ENCODE measurements at places on chromosomes 1 and 21. TPM values are rescaled to one million over a fixed set of nuclear protein-coding genes. Genes with fewer than 3 reads are reported as not detected.

GRCh38 chr1:32336963-32337675 is 1.1 kb upstream of the MARCKSL1 start:
- no peak for DNase-seq

GRCh38 chr1:1129381-1129821 is 13.5 kb upstream of the C1orf159 start:
- no peak for DNase-seq

DNA sequence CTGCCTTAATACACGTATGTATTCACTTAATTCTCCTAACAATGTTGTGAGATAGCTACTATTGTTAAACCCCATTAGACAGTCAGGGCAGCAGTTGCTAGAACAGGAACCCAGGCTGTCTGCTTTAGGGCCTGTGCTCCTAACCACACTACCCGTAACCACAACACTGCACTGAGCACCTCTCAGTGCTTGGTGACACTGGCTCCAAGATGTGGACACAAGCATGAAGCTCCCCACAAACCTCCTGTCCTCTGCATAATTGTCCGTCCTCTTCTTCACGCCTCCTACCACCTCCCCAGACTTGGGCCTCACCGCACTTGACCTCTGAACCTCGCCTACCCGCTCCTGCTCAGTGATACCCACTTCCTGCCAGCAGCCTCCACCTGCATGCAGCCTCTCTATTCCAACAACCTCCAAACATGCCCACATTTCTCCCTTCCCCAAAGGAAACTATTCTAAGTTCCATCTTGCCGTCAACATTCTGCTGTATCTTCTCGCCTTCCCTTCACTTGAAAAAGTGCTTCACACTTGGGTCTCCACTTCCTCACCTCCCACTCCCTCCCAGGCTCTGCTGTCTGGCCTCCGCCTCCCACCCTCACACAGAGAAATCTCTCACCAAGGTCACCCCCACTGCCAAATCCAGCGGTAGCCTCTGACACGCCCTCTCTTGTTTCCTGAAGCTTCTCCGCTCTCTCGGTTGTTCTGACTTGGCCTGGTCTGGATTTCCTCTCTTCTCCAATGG is 14.6 kb upstream of the AHDC1 start:
- DNase-seq = no peak

- DNase-seq = no peak
Observed at GRCh38 chr1:39413902-39414528, 77.4 kb upstream of the BMP8A start.

The OR2M3 gene
- not detected for total RNA-seq

DNA sequence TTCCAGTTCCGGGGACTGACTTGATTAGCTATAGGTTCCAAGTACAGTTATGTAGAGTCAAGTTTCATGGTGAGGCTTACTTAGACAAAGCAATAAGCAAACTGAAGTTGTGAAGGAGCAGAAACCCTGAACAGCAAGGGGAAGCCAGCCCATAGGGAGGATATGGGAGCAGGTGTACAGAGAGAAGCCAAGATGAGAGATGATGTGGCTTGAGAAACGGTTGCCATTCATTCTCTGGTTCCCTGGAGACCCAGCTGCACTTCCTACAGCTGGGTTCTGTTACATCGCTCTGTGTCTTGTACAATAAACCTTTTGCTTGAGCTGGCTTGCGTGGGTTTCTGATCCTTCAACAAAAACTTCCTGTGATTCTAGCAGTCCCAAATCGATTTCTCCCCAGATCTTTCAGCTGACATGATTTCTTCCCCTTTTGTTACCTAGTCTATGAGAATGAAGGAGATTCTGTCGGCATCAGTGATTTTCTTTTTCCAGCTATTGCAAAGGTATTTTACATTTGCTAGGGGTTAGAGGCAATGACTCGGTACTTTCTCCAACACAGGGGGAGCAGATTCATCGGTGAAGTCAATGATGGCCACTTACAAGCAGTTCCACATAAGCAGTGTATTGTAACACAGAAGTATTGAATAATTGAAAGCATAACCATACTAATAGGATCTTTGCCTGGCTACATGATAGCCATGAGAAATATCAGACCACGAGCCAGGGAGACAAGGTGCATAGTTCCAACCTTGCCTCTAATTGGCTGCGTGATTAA is 67.3 kb downstream of the URB2 start:
- DNase-seq = no peak

GRCh38 chr1:17569200-17570139 is 30.0 kb downstream of the ARHGEF10L start:
- no peak for DNase-seq

GRCh38 chr1:227889863-227890405 is 57.8 kb downstream of the WNT9A start:
- DNase-seq = no peak

GRCh38 chr1:83676106-83676505 is 322.8 kb downstream of the TTLL7 start:
- no peak for DNase-seq

GRCh38 chr21:14259747-14260146 is 43.8 kb downstream of the RBM11 start:
- DNase-seq = no peak

DNA sequence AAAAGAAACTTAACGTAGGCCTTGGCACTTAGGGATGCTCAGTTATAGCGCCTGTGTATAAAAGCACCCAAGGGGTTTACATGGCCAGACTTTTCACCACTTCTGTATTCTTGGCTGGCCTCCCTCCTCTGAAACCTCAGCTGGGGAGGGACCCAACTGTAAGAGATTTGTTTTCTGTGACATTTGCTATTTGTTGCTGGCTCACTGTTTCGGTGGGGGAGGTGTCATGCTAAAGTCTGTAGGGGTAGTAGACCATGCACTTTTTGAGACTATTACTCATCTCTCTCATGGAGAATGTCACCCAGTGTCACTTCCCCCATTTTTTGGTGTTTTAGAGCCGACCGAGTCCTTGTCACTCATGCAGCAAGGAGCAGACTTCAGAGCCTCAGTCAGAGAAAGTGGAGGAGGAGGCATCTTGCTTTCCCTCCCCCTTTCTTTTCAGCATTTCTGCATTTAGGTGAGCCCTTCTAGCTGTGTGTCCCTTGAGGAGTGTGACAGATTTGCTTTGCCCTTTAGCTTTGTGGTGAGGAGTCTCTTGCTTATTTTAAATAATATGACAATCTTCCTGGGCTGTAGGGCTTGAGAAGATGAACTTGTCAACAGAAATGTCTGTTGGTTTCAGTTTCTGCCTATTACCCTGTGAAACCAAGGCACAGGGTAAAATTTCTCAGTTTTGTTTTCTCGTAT is 160.1 kb downstream of the FASLG start:
- DNase-seq = no peak

The RIMS3 gene
- 14.2 TPM for total RNA-seq

- DNase-seq = no peak
Observed at GRCh38 chr21:35585878-35586277, 474.4 kb downstream of the SETD4 start.

The PLA2G4A gene
- 0.39 TPM for total RNA-seq

DNA sequence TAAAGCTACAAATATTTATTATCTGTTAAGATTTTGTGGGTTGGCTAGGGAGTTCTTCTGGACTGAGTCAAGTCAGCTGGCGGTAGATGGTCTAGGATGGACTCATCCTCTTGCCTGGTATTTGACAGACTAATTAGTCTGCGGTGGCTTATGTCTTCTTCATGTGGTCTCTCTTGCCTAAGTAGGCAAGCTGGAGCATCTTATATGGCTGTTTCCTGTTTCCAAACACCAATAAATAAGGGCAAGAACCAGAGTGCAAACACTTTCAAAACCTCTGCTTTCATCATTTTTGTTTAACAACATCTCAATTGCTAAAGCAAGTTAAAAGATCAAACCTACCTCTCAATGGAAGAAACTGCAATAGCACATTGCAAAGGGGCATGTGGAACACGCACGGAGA is 484.8 kb downstream of the PTPRC start:
- no peak for DNase-seq

DNA sequence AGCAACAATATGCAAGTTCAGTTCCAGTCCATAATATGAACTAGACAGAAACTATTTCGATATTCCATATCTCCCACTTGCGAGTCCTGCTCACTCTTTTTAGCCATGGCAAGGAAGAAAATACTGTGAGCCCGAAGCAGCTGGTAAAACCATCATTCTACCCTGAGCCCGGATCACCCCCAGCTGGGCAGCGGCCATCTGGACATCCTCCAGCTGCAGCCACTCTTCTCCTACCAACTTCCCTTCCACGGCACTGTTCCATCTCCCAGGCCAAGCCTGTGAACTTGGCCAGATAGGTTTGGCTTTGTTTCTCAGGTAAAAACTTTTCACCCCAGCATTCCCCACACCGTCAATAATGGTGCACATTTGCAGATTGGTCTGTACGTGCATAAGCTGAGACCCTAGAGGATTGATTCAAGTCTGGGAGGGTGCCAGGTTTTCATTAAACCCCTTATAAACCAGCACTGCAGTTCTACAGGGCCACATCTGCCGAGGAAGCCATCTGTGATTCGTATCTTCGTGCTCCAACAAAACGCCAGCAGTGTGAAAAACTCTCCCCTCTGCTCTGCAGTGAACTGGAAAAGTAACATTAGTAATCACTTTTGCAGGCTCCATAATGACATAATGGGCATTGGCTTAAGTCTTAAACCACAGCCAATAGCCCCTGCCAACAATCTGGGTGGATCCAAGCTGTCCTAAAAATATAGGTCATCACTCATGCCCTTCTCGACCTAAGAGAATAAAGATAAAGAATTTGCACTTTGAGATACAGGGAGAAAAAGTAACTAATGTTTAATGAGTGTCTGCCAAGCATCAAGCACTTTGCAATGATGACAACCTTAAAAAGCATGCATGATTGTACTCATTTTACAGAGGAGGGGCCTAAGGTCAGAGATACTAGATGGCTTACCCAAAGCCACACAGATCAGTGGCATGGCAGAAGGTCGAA is 205.1 kb downstream of the PLPP3 start:
- DNase-seq = no peak

The CHODL gene
- total RNA-seq = 3.5 TPM

DNA sequence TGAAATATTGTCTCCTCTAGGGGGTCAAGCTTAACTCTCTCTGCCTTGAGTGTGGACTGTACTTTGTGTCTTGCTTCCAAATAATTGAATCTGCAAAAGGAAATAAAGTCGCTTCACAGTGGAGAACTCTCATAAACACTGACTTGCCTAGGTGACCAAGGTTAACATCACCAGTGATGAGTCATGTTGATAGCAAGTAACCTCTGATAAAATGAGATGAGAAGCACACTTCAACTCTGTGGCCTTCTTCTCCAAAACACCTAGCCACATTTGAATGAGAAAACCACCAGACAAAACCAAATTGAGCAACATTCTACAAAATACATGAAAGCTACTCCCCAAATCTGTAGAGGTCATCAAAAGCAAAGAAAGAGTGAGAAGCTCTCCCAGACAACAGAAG is 37.6 kb downstream of the PDE4B start:
- no peak for DNase-seq

The PROX1 gene
- total RNA-seq = 0.83 TPM

The SERPINC1 gene
- not detected for total RNA-seq

DNA sequence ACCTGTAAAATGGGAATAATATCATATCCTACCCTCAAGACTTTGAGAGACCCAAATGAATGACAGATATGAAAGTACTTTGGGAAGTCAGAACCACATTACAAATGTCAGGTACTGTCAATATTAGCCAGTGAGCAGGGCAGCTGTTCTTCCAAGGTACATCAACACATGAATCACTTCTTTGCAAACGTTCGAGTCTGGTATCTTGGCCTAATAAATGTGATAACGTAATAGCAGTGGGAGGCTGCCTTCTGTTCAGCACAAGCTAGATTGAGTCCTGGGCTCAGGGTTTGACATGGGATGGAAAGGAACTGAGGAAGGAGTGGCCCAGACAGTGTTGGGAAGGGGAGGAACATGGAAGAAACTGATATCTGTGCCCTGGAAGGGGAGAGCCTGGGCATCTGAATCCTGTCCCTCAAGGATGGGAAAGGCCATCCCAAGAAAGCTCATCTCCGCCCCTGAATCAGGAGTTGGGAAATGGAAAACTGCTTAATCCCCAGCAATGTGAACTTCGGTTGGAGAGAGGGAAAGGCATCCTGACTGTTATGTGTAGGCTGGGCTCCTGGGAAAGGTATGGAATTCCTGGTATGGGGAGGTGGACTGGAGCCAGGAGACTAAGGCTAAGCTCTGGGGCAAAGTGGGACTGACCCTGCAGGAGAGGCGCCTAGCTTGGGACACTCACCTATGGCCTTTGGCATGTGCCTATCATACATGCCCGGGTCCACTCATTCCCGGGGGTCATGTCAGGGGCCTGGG is 14.3 kb downstream of the KCNC4 start:
- DNase-seq = no peak

The DNASE2B gene
- total RNA-seq = not detected

- DNase-seq = no peak
Observed at GRCh38 chr1:118481126-118481525, 296.1 kb upstream of the SPAG17 start.

GRCh38 chr1:199701726-199702125 is 325.8 kb upstream of the NR5A2 start:
- DNase-seq = no peak

DNA sequence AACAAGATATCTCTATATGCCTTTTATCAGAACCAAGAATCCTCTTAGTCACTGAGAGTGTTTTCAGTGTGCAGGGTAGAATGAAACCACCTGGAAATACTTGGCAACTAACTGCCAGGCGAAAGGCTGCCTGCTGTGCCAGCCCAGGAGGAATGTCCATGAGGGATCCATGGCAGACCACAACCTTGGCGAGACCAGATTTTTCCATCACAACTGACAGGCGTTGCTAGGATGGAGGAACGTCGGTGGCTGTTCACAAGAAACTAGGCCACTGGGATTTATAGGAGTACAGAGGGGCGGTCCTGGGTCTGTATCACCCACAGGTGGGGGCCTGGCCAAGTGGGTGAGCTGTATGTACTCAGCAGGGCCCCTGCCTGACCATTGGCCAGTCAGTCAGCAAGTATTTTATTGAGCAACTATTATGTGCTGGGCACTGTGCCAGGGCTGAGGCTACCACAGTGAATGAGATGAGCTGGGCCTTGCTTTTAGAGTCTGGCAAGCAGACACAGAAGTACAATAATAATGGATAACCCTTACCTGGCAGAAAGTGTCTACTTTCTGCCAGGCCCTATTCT is 199.4 kb downstream of the FOXD2 start:
- no peak for DNase-seq

- peak; percentile 77 for DNase-seq
Observed at GRCh38 chr1:156860628-156861423, at the start of gene NTRK1. Gene NTRK1 (plus strand): TSS chr1:156860865. CDS start chr1:156860935, 70 bp downstream.

The NBPF4 gene
- total RNA-seq = not detected

DNA sequence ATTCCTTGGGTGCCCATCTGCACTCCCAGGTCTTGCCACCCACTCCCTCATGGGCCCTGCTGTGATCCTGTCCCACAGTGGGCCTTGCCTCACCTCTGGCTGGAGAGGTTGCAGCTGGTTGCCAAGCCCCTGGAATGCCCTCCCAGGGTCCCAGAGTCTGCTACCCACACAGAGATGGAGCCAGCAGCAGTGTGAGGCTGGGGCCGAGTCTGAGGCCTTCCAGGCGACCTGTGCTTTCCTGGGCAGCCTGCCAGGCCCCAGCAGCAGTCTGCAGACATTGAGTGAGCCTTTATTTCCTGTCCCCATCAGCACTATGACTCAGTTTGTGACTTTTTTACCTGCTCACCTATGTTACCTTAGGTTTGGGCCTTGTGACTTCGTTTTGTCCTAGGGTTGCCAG is 25.0 kb upstream of the TSPAN2 start:
- no peak for DNase-seq

The HES3 gene
- total RNA-seq = 89.9 TPM
